ENCODE measurements at places on chromosomes 1 and 21.

GRCh38 chr1:114003431-114003830 is 24.2 kb downstream of the OLFML3 start:
- no peak for DNase-seq

DNA sequence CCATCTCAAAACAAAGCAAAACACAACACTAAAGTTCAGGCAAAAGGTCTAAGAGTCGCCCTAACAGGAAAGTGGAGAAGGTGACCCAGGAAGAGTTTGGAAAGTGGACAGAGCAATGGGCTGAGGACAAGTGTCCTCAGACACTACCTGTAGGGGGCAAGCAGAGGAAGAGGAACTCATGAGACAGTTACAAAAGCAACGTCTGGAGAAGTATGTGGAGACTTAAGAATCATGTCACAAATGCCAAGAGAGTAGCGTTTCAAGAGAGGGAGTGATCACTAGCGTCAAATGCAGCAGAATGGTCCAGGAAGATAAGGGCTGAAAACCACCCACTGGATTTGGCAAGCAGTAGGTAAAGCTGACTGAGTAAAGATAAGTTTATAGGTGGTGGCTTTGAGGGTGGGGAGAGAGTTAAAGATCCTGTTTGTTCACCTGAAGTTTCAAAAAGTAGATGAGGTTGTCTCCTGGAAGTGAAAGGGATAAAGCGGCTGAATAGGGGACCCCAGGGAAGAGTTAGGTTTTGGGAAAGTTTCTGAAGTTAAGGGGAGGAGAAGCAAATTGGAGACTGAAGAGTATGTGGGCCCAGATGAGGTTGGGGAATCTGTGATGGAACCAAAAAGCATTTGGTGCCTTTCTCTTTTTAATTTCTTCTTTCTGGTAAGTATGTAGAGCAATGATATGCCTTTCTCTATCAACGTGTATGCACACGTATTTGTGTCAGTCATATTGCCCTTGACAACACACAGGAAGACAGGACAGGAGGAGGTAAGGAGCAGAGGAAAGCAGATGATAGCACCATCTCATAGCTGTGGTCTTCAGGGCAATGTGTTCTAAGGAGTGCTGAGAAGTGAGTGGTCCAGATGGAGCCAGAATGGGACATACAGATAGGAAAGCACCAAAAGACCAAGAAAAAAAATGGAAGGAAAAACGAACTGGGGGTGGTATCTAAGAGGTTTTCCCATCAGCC is 3.1 kb downstream of the BSDC1 start:
- DNase-seq: no peak

- no peak for DNase-seq
Measured at GRCh38 chr1:62070384-62071011, 124.2 kb upstream of the L1TD1 start.

- no peak for DNase-seq
Measured at GRCh38 chr1:228753786-228754360, 18.6 kb downstream of the RHOU start.

- DNase-seq: no peak
Measured at GRCh38 chr1:35885961-35886558, 3.1 kb downstream of the AGO1 start.

DNA sequence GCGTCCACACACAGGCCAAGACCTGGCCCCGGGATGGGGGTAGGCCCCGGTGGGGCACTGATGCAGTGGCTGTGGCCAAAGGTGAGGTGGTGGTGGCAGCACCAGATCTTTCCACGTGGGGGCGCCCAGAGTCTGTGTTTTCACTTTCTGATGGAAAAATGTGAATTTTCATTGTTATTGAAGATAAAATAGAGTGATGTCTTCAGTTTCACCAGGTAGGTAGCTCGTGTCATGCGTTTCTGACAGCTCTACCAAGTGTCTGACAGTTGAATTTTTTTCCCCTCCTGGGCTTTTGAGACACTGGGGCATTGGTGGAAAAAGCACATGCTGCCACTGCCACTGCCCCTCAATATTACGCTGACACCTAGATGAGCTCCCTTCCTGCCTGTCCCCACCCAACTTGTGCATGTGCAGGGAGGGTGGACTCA is 40.0 kb upstream of the MAGOH start:
- DNase-seq: peak; percentile 81

DNA sequence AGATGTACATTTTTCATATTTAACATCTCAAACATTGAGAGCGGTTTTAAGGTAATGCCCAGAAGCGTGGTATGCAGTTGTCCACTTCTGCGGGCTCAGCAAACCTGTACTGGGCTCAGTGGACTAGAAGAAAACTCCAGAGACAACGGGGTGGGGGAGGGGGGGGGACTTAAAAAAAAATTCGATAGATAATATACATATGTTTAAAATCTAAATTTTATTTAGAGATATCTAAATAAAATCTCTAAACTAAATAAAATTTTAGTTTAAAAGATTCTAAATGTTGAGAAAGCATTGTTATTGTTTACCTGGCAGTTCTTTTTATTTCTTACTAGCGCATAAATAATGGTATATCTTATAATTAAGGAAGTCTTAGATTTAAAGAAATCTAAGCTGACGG is 1.1 kb upstream of the IL12RB2 start:
- DNase-seq: no peak

DNA sequence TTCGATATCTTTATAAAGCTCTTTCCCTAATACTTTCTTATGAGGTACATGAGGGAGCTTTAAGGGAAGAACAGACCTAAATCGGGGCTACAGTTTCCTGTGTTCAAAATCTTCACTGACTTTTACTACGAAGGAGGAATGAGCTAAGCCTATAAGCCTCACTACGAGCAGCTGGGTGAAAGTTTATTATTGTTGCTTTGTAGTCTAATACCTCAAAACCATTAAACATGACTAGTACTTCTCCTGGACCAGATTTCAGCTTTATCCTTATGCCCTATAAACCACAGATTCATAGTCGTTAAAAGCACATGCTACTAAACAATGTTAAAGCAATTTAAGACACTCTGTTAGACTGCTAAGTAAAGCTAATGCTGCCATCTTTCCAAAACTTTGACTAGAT is 30.2 kb downstream of the NDC1 start:
- DNase-seq: no peak

- no peak for DNase-seq
Measured at GRCh38 chr21:25956993-25957714, 213.4 kb downstream of the APP start.

GRCh38 chr1:56223968-56224367 is 355.4 kb downstream of the PLPP3 start:
- no peak for DNase-seq

DNA sequence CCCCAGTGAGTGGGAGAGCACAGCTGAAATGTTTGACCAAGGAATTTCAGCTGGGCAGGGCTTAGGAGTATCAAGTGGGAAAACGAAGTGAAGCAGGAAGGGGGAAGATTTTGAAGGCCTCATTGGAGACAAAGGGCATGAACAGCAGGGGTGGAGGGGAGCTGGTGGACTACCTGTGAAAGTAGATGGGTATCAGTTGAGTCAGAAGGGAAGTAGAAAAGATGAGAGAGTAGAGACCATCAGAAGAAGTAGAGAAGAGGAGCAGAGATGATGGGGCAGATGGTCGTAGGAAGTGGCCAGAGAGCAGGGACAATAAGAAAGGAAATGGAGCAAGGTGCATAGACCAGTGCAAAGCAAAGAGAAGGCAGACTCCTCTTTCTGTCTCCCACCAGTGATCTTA is 189.0 kb upstream of the RUNX1 start:
- no peak for DNase-seq

- DNase-seq: no peak
Measured at GRCh38 chr1:10772711-10773110, 23.7 kb downstream of the CASZ1 start.

DNA sequence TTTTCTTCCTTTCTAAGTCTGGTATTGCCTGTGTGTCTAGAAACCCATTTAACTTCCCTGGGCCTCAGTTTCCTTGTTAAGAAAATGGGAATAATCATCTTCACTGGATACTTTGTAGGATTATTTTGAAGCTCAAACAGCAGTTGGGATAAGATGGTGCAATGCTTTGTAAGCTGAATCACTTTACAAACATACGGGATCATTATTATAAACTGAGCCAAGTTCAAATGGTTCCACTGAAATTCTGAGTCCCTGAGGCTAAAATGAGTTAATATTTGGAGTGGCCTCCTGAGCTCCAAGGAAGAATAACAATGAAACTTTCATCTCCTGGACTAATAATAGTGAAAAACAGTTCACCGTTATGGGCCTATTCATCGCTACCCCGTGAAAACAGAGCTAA is 388.0 kb downstream of the PLPP3 start:
- DNase-seq: no peak

DNA sequence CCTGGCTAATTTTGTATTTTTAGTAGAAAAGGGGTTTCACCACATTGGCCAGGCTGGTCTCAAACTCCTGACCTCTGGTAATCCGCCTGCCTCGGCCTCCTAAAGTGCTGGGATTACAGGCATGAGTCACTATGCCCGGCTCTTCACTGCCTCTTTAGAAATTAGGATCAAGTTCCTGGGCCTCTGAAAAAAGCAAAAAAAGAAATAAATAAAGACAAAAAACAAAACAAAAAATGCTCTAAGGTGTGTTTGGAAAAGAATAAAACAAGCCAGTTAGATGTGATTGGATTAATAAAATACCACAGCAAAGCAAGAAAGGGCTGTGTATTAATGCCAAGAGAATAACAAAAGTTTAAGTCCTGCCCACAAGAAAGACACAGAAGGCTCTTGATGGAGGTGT is 4.2 kb upstream of the ABCB10 start:
- no peak for DNase-seq

GRCh38 chr1:7471836-7472235 is 299.3 kb upstream of the VAMP3 start:
- no peak for DNase-seq

- DNase-seq: no peak
Measured at GRCh38 chr1:161131523-161132409, 701 bp downstream of the DEDD start.

DNA sequence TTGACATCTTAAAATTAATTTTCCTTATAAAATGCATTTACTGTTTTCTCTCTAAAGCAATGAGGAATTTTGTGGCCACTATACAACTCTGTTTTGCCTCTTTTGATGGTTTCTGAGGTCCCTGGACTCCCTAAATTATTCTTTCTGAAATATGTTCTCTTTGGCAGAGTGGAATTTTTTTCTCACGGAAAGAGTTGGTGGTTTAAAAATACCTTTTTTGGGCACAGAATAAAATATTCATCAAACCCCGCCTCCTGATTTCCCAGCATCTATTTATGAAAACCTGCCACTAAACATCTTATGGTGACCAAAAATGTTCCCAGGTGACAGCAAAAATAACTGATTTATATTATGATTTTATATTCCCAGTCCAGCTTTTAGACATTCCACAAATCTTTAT is 165.3 kb upstream of the SYT6 start:
- DNase-seq: no peak

- no peak for DNase-seq
Measured at GRCh38 chr1:39933956-39934941, 20.7 kb upstream of the MFSD2A start.

- DNase-seq: no peak
Measured at GRCh38 chr1:22900451-22900850, 72.2 kb downstream of the LACTBL1 start.

DNA sequence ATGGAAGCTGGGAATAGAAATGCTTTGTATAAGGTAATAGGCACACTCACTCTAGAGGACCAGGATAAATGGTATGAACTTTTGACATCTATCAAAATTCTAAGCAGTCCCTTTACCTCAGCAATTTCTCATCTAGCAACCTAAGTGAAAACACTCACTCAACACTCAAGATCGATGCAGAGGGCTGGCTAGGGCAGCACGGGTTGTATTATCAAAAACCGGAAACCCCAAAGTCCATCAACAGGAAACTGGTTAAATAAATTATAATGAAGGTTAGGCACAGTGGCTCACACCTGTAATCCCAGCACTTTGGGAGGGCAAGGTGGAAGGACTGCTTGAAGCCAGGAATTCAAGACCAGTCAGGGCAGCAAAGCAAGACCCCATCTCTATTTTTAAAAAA is 9.4 kb downstream of the USP48 start:
- no peak for DNase-seq

GRCh38 chr1:205936846-205937586 is 6.2 kb downstream of the SLC26A9 start:
- no peak for DNase-seq

GRCh38 chr1:165836664-165837482 is 9.5 kb downstream of the UCK2 start:
- no peak for DNase-seq

DNA sequence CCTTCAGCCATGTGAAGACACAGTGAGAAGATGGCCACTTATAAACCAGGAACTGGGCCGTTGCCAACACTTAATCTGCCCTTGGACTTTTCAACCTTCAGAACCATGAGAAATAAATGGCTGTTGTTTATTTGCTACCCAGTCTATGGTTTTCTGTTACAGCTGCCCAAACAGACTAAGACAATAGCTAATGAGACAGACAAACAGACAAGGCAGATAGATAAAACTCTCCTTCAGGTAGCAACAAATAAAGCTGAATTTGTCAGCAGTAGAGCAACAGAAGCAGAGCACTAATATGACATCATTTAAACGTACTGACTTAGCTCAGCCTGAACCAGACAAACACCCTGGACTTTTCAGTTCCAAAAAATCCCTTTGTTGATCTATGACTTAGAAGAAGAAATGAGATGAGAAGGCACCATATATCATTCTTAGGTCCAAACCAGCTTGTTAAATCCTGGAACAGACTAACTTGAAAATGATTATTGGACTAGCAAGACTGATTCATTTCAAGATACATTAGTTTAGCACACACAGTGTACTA is 27.0 kb downstream of the ZZZ3 start:
- DNase-seq: no peak

DNA sequence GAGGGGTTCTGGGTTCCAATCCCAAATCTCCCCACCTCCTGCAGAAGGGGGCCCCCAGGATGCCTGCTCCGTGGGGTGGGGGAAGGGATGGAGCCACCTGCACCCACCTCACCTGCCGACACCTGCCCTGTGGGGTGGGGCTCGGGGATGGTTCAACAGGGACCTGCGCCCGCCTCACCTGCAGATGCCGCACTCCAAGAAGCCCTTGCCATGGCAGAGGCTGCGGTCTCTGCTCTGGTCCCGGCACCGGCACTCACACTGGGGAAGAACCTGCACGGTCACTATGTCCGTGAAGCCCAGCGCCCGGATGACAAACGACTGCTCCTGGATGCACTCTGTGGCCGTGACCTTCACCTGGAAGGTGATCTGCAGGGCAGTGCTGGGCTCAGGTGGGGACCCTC is 18.1 kb upstream of the PTTG1IP start:
- no peak for DNase-seq

DNA sequence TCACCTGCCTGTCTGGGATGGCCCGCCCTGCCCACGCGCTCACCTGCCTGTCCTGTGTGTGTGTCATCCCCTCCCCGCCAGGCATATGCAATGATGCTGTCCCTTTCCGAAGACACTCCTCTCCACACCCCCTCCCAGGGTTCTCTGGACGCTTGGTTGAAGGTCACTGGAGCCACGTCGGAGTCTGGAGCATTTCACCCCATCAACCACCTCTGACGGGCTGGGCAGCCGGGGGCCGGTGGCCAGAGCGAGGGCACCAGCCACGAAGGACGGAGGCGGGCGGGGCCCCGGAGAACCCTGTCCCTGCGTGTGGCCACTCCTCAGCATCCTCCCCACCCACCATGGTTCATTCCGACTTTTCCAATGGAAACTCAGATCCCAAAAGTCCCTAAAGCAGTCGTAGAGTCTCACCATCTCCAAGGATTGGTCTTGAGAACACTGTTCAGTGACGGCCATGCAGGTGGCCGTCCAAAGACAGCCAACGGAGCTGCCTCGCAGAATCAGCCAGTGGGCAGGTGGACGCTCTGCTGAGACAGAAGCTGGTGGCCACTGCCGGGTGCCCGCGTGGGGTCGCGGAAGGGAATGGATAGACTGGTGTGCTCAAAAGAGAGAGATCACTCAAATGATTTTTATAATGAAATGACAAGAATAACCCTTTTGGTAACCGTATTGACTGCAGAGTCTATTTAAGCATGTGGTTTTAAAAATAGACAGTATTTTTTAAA is 20.7 kb upstream of the ARHGEF16 start:
- DNase-seq: no peak

All from activated naive CD4-positive, alpha-beta T cell treated with anti-CD3 and anti-CD28 coated beads, Interleukin-2, amount 10 ng/mL, durations not matched to agents 7 days and 5 days (primary cell).